CD4-positive, alpha-beta memory T cell (primary cell): ENCODE measurements at places on chromosomes 16 and 17.

DNA sequence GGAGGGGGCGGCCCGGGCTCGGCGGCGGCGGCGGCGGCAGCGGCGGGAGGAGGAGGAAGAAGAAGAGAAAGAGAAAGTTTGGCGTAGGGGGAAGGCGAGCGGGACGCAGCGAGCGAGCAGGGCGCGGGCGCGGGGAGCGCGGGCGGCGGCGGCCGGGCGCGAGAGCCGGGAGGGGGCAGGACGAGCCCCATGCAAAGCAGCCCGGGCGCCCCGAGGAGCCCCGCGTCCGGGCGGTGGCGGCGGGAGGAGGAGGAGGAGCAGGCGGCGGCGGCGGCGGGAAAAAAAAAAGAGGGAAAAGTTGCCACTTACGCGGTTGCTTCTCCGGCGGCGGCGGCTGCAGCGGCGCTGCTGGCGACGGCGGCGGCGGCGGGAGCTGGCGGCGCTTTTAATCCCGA, 10.3 kb upstream of the ZFHX3 start:
- DNase-seq = no peak

DNA sequence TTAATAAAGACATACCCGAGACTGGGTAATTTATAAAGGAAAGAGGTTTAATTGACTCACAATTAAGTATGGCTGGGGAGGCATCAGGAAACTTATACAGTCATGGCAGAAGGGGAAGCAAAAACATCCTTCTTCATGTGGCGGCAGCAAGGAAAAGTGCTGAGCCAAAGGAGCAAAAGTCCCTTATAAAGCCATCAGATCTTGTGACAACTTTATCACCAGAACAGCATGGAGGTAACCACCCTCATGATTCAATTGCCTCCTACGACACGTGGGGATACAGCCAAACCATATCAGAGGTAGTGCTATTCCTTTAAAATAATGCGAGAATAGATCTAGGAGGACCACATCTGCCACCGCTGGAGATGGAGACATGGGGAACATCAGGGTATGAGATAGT, 9.0 kb downstream of the C16orf54 start:
- no peak for DNase-seq

GRCh38 chr16:75053791-75054555, 55.1 kb downstream of the ZNRF1 start:
- no peak for DNase-seq

- DNase-seq = no peak
Measured at GRCh38 chr17:44448412-44448811, 54.8 kb downstream of the GPATCH8 start.

DNA sequence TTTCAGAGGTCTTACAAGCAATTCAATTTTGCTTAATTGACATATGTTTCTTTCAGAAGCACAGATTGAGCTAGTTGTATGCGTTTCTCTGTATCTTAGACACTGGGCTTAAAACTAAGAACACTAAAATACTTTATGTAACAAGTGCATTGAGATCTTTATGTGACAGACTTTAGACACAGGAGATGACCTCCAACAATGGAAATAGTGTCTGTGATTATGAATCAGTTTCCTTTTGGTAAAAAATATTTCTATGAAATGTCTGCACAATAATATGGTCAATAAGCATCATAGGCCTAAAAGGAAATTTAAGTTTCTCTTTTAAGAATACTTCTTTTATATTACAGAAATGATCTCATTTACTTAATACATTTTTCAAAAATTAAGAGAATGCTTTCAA, 153.2 kb downstream of the SKAP1 start:
- no peak for DNase-seq

GRCh38 chr17:51165680-51166197, 472 bp upstream of the NME2 start:
- peak; percentile 40 for DNase-seq

GRCh38 chr17:21171309-21171922, 42.5 kb downstream of the TMEM11 start:
- DNase-seq = no peak

- DNase-seq = no peak
Measured at GRCh38 chr17:76783146-76783545, 45.2 kb downstream of the MFSD11 start.

DNA sequence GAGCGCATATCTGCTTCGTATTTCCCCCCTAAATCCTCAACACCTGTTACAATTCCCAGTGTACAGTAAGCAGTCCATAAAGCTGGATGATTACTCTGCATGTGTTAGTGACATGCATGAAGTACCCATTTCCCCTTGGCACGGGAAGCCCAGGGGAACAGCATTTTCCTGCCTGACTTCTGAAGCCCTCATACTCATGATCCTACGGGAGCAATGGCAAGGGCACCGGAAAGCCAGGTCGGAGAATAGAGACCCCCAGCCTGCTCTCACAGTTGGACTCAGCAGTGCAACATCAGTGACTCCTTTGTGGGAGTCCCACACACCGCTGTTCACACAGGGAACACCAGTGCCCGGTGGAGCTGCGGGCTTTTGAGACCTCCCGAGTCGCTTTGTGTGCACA, 336.9 kb downstream of the CDH13 start:
- DNase-seq = no peak

DNA sequence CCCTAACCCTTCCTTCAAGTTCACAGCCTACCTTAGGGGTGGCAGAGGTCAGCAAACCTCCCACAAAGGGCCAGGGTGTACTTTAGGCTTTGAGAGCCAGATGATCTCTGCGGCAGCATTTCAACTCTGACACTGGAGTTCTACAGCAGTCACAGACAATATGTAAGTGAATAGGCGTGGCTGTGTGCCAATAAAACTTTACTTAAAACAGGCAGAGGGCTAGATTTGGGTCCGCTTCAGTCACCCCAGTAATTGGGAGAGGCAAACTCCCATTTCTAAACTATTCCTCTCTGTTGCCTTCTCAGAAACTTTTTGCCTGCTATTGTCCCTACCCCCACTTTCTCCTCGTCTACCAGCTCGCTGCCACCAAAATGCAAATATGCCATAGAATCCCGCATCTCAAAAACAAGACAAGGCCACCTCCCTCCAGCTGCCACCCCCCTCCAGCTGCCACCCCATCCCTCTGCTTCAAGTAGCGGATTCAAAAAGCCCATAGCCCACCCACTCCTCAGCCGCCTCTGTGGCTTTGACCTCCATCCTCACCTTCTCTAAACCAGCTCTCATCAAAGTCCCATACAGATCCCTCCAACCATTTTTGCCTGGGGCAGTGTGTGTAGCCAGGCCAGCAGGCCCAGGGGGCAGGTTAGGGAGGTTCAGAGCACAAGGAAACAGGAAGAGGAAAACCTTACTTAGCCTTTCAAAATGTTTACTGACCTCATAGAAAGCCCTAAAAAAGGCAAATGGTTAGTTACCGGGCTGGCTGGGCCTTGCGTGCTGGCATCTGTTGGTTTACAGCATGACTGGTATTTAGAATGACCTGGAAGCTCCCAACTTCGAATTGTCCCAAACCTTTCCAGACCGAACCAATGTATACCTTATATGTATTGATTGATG, 19.9 kb upstream of the DNAH17 start:
- DNase-seq = no peak

DNA sequence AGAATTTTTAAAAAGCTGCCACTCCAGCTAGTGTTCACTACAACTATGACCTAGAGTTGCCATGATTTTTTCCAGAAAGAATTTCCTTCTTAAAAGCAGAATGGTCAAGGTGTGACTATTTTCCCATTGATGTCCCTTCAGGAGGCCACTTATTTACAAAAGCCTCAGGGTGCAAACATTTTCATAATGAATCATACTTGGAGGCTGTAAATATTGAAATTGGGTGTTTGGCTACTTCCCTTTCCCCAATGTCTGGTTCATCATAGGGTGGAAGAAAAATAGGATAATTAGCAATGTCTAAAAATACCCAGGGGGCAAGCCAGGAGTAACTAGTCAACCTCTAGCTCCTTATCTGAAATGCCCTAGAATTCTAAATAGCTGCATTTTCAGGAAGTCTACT, 18.8 kb downstream of the AXIN2 start:
- DNase-seq = no peak

GRCh38 chr17:77416105-77416713, 275.4 kb downstream of the SEC14L1 start:
- no peak for DNase-seq

- DNase-seq = no peak
Measured at GRCh38 chr17:61967729-61968128, 39.9 kb upstream of the INTS2 start.
